ENCODE measurements at places on chromosomes 13 and 19.
A peak's percentile ranks its signal among the peaks of the same experiment; 100 is the strongest.

- DNase-seq: no peak
Measured at GRCh38 chr19:15252398-15253018, 20.3 kb upstream of the EPHX3 start.

GRCh38 chr13:76783798-76784197, 102.4 kb downstream of the KCTD12 start:
- DNase-seq: no peak

GRCh38 chr13:39656325-39656677, 839 bp downstream of the COG6 start:
- peak; percentile 17 for DNase-seq

DNA sequence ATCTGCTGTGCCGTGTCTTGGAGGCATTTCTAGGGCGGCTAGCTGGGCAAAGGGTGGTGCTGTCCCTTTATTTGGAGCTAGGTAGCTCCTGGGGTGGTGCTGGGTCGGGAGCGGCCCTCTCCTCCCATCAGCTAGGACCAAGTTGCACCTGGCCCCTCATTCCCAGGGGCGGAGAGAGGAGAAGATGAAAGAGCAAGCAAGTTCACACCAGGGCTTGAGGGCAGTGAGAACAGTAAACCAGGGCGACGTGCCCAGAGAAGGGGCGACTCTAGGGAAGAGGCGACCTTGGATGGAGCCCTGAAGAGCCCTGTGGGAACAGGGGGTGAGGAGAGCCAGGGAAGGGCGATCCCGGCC, 17.0 kb upstream of the KCNN1 start:
- DNase-seq: peak; percentile 90

GRCh38 chr13:21361706-21362105, 97.4 kb downstream of the ZDHHC20 start:
- DNase-seq: no peak

GRCh38 chr13:40206241-40207000, 460.0 kb downstream of the FOXO1 start:
- DNase-seq: no peak
